ENCODE measurements at places on chromosomes 2 and 18. TPM values are rescaled to one million over a fixed set of nuclear protein-coding genes. Genes with fewer than 3 reads are reported as not detected.

- DNase-seq = no peak
Measured at GRCh38 chr2:192228685-192229084, 34.0 kb upstream of the TMEFF2 start.

Gene CHST10
- total RNA-seq = 14.5 TPM

DNA sequence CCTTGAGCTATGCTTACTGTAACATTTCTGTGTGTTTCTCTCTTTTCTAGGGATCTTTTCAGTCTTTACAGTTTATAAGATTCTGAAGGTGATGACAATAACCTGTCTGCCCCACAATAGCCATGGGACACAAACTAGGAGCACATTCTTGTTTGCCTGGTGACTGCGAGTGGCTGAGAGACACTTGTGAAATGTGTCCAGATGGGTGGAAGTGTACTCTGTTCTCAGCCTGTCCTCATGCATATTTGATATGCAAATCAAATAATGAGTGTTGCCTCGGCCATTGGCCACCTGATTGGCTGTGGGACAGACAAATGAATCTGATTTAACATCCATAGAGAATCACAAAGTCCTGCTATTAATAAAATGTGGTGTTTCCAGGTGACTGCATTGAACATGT lies 246.2 kb downstream of the HNMT start:
- DNase-seq = no peak

DNA sequence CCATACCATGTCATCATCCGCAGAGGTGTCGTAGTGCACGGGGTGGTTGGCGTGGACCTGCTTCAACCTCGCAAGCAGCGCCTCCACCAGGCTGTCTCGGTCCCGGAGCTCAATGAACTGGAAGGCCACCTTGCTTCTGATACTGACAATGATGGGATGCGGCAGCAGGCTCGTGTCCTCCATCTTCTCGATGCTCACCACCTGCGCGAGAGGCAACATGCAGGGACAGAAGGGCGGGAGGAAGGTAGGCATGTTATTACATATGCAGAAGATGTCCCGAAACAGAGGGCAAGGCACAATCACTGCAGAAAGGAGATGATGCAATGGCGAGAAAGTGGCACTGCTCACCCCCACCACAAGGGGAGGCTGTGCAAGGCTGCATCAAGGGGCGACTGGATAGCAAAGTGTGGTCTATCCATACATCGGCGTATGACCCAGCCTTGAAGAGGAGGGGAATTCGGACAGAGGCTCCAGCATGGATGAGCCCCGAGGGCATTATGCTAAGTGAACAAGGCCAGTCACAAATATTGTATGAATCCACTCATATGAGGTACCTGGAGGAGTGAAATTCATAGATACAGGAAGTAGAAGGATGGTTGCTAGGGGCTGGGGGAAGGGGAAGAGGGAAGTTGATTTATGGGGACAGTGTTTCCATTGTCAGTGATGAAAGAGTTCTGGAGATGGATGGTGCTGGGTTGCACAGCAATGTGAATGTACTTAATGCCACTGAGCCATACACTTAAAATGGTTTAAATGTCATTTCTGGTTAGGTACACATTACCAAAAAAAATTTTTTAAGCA lies 36.6 kb downstream of the RPL31 start:
- DNase-seq = no peak

DNA sequence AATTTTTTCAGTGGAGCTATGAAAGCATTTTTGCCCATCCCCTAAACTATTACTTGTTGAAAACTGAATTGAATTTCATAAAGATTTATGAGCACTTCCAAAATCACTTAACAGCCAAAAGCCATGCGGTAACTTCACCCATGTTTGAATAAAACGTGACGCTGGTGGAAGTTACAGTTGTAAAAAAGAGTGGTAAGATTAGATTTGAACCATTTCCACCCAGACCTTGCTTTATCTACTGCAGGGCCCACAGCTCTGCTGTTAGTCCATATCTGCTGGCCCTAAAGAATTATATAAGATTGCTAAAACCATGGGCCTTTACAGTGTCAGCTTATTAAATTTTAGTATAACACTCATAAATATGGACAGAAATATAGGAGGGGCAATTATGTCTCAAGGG lies 15.5 kb upstream of the ITGA4 start:
- DNase-seq = no peak

DNA sequence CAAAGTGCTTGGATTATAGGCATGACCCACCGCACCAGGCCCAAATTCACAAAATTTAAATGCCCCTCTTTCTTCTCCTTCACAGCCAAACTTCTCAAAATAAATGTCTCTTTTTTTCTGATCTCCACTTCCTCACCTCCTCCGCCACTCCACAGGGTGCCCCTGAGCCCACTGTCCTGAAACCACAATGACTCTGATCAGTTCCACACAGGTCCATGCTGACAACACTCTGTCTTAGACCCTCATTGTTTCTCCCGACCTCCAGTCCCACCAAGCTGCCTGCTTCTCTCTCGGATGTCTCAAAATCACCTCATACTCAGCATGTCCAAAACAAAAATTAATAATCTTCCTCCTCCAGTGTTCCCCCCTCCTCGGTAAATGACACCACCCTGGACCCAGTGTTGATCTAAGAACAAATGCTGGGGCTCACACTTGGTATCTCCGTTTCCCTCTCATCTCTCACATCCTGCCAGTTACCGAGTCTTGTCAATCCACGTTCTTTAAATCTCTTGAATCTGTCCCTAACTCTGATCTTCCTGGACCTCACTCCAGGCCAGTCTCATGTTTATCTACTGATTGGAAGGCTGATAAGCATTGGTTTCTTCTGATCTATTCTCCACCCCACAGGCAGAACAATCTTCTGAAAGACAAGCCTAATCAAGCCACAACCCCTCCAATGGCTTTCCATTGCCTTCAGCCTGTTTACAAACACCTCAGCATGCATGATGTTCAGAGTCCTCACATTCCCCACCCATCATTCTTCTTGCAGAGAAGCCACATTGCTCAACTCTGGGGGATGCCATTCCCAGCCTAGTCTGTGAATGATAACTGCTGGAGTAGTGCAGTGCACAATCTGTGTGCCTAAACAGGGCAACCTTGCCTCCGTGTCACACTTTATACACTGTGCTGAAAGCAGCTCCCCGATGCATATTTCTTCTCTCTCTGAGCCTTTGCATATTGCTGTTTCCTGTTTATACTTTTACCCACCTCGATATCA lies 12.4 kb upstream of the ANKRD44 start:
- no peak for DNase-seq

DNA sequence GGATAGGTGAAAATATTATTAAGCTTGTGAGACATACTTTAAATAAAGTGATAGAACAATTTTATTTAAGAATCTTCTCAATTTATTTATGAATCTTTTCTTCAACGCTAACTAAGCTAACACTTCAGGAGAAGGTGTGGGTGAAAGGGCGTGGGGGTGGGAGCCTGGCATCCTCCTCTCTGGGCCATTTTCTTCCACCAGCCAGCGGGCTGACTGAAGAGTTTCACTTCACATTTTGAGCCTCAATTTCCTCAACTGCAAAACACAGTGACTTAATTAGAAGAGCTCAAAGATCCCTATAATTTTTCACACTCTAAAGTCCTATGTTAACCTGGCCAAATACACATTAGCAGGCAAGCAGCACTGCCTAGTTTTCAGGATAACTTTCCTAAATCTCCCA lies 94.8 kb downstream of the FTCDNL1 start:
- DNase-seq = no peak

Gene LRRFIP1
- 99.6 TPM for total RNA-seq

GRCh38 chr2:97745474-97746174 lies 32.2 kb downstream of the ZAP70 start:
- DNase-seq = no peak

DNA sequence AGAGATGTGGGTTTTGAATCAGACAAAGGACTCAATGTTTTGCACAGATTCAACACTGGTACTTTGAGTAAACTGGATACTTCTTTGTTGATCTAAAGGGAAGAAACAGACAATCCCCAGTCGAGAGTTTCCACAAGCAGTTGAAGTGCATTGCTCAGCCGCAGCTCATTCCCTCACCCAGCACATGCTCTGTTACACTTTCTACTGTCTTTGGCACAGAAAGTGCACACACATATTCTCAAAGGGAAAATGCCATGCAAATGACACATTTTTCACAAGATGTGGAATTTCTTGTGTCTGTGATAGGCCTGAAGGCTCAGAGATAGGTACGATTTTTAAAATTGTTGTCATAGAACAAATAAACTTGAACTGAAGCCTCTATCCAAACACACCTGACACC lies 258.9 kb upstream of the TRIB2 start:
- no peak for DNase-seq

GRCh38 chr2:44804406-44805265 lies 136.9 kb upstream of the SIX3 start:
- no peak for DNase-seq

Gene DSC3
- 1.0 TPM for total RNA-seq

- no peak for DNase-seq
Measured at GRCh38 chr18:10289251-10289650, 165.2 kb upstream of the APCDD1 start.

DNA sequence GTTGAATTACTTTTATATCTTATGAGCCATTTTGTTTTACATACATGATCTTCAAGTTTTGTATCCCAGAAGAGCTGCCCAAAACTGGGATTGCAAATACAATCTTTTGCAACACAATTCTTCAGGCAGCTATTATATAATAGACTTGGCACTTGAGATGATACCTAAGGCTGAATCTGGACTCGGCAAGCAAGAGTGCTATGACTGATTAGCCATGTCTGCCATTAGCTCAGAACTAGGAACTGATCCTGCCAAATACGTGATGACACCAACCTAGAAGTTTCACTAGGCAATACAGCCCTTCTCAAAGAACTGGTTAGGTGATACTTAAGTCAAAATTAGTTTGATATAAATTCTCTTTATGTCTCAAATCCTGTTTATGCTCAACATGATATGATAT lies 619.6 kb downstream of the CPS1 start:
- DNase-seq = no peak

DNA sequence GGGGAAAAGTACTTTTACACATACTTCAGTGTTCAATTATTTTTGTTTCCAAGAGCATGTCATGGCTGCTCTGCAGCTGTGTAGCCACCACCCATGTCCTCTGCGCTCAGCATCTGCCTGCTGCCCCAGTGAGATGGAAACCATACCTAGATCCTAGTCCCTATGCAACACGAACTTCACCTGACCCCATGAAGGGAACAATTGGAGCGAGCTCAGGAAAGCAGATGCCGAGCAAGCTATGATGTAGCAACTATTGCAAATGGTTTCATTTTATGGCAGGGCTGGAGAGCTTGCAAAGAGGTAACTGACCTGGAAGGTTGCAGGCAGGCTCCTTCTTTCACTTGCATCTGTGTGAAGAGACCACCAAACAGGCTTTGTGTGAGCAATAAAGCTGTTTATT lies 1.3 kb upstream of the CCDC141 start:
- DNase-seq = no peak

DNA sequence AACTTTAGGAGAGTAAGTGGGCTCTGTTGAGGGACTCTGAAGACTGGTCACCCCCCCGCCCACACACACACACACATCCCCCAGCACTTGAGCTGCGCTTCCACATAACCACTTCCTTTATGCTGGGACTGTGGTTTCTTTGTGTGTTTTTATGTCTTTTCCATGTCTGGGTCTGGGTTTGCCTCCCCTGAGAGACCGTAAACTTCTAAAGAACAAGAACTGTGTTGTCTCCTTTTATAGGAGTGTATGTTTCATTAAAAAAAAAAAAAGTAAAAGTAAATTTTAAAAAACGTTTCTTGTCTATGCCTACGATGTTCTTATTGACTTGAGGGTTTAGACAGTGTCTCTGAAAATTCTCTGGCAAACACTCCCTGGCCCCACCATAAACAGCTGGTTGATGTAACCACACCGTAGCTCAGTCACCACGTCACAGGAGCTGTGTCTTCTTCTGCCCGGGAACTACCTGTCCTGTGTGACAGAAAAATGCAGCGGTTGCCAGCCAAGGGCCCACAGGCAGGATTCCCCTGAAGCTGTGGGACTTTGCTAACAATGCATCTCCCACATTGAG lies 68.0 kb downstream of the KLHL29 start:
- no peak for DNase-seq

DNA sequence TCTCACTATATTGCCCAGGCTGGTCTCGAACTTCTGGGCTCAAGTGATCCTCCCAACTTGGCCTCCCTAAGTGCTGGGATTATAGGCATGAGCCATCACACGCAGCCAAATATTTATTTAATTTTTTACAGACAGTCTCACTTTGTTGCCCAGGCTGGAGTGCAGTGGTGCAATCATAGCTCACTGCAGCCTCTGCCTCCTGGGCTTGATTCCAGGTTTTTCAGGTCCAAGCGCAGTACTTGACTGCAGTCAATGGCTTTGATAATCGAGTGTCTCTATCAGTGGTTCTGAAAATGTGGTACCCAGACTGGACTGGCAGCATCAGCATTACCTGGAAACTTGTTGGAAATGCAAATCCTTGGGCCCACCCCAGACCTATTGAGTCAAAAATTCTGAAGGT lies 63.1 kb downstream of the PLB1 start:
- DNase-seq = no peak

- DNase-seq = no peak
Measured at GRCh38 chr2:75194184-75194868, 5.0 kb downstream of the TACR1 start.

DNA sequence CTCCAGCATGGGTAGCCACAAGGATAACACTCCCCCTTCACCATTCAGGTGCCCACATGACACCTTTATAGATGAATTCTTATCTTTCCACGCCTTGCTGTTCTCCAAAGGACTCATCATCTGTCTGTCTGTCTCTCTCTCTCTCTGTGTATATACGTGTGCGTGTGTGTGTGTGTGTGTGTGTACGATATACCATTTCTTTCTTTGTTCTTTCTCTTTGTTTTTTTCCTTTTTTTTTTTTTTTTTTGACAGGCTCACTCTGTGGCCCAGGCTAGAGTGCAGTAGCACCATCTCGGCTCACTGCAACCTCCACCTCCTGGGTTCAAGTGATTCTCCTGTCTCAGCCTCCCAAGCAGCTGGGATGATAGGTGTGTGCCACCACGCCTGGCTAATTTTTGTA lies 98.2 kb downstream of the DLGAP1 start:
- no peak for DNase-seq

- DNase-seq = no peak
Measured at GRCh38 chr2:220478305-220479058, 851.1 kb downstream of the SLC4A3 start.

DNA sequence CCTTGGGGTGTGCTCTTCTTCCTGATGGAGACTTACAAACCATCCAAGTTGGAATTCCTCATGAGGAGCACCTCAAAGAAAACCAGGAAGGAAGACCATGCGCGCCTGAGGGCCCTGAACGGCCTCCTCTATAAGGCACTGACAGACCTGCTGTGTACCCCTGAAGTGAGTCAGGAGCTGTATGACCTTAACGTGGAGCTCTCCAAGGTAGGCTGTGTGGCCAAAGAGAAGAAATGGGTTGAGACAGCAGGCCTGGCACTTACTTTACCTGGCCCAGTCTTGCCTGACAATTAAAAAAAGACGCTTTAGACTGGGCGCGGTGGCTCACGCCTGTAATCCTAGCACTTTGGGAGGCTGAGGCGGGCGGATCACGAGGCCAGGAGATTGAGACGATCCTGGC lies 3.1 kb downstream of the RBFA start:
- no peak for DNase-seq

Measured in left cardiac atrium (tissue), 4 donors.